ENCODE measurements at places on chromosomes 3 and 15.

GRCh38 chr3:10007126-10007782 lies 19.0 kb upstream of the FANCD2 start:
- DNase-seq, result no peak

DNA sequence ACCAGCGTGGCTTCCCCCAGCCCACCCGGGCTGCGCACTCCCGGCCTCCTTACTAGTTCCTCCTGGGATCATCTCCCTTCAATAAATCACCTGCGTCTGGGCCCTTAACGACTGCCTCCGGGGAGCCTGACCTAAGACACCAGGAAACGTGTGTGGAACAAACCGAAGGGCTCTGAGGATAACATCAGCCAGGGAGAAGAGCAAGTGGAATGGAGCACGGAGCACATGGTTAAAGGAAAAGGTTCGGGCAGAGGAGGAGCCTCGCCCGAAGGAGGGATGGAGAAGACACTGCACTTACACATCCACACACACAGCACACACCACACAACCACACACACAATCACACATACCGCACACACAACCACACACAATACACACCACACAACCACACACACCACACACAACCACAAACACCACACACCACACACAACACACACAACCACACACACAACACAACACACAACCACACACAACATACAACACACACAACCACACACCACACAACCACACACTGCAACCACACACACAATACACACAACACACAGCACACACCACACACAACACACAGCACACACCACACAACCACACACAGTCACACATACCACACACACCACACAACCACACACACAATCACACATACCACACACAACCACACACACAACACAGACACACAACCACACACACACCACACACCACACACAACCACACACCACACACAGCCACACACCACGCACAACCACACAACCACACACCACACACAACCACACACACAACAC lies 24.7 kb downstream of the CPN2 start:
- no peak for DNase-seq

- no peak for DNase-seq
Observed at GRCh38 chr3:62604751-62605351, 231.5 kb upstream of the FEZF2 start.

DNA sequence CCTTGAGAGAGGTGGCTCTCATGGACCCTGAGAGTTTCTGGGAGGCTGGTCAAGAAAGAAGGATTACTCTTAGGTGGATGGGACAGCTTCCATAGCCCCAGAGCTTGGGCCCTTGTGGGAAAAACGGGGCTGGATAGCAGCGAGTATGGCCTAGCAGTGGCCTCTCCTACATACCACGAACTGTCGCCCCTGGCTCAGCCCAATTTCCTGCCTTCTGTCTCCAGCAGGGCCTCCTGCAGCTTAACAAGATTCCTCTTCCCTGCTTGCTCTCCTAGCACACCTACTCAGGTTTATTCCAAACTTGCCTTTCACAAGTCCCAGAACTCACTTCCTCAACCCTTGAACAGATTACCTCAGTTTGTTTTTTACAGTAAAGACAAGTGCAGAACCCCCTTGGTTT lies 139.7 kb upstream of the TPM1 start:
- DNase-seq, result no peak

GRCh38 chr3:102715030-102715697 lies 280.3 kb downstream of the ZPLD1 start:
- DNase-seq, result no peak

- DNase-seq, result peak; percentile 0
Observed at GRCh38 chr3:188553569-188553968, 399.6 kb downstream of the LPP start.

DNA sequence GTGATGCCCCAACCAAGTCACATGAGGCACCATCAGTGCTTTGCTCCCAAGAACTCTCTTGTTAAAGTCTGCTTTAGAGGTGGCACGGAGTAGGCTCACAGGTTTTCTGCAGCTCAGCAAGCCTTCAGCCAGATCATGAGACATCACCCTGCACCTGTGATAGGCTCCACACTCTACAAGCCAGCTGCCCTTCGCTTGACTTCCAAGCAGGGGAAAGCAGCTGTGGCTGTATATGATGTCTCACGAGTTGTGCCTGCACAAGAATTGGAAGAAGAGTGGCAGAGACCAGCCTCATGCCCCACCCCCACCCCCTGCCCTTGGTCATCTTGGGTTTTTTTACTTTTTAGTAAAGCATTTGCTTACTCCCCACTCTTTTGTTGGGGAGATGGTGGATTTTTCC lies 22.5 kb downstream of the MRPS11 start:
- DNase-seq, result no peak

- no peak for DNase-seq
Observed at GRCh38 chr15:101500865-101501551, 11.5 kb upstream of the PCSK6 start.

DNA sequence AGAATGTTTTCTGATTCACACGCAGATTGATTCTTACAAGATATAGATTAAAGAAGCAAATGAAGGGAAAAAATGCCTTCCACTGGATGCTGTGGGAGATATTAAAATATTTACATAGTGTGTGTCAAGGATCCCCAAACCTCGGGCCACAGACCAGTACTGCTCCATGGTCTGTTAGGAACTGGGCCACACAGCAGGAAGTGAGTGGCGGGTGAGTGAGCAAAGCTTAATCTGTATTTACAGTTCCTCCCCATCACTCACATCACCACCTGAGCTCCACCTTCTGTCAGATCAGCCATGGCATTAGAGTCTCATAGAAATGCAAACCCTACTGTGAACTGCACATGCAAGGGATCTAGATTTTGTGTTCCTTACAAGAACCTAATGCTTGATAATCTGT lies 552.6 kb upstream of the GOLIM4 start:
- no peak for DNase-seq

GRCh38 chr15:47987908-47988532 lies 132.8 kb upstream of the SLC24A5 start:
- no peak for DNase-seq

GRCh38 chr3:102031834-102032233 lies 182.5 kb downstream of the NFKBIZ start:
- DNase-seq, result no peak

DNA sequence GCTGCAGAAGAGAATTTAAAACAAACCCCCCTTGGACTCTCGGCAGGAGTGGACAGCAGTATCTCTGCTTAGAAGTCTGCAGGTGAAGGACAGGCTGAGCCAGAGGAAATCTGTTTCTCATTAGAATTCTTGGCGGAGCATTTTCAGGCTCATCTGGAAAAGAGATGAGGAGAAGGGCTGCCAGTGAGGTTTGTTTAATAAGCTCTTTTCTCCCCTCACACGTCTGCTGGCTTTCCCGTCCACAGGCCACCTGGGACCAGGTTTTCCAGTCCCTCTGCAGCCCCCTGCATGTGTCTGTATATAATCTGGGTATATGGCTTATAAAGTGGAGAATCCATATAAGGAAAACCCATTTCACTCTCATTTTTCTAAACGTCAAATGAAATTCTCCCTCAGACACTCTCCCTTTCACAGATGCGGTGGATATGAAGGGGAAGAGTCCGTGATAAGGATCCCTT lies 155.4 kb upstream of the TPM1 start:
- no peak for DNase-seq

DNA sequence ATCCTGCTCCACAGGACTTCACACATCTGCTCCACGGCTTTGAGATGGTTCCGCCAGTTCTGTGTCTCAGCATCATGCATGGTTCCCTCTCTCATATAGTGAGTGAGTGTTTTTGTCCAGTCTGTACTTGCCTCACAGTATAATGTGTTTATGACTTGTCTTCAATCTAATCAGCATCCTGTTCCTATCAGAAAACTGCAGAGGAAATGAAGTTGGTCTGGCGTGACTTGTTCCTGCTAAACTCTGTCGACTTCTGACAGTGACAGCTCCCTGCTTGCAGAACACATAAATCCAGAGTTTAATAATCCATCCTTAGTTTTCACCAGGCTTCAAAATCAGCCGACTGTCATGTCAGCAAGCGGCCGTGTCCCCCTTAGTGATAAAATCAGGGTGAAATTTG lies 222.3 kb downstream of the SLCO3A1 start:
- DNase-seq, result no peak

GRCh38 chr15:29724026-29724425 lies 98.2 kb downstream of the TJP1 start:
- DNase-seq, result no peak

DNA sequence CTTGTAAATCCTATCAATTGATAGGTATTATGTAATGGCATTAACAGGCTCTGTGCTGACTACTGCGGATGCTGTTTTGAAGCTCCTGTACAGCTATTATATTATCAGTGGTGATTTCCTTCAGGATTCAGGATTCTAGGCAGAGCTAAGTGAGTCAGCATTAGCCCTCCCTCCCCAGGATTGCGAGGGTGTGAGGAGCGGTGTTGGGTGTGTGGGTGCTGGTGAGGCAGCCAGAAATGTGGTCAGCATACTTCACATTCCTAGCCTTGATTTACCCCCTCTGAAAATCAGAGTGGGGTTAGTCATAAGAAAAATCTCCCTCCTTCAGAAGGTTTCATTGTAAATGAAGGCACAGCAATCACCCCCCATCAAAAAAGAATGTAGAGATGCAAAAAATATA lies 72.5 kb downstream of the SNTN start:
- DNase-seq, result no peak

GRCh38 chr3:69767571-69767970 lies 28.3 kb downstream of the MITF start:
- DNase-seq, result no peak

DNA sequence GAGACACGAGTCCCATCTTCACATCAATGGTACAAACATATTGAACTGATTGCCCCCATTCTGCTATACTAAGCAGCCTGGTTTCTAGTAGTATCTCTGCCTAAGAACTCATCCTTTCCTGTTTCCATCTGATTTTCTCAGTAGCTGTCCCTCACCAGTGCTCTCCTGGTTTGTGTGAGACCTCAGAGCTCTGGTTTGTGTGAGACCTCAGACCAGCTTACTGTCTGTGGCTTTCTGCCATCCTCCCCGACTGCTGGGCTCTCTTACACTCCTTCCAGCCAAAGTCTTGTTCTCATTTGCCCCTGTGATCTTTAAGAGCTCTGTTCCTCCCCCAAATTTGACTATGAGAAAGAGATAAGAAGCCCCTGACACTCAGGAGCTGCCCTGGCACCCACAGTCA lies 41.1 kb upstream of the NEDD4 start:
- DNase-seq, result no peak

GRCh38 chr15:97350813-97351212 lies 609.7 kb upstream of the ARRDC4 start:
- DNase-seq, result no peak

GRCh38 chr3:167864552-167864874 lies 129.0 kb downstream of the SERPINI1 start:
- DNase-seq, result no peak

DNA sequence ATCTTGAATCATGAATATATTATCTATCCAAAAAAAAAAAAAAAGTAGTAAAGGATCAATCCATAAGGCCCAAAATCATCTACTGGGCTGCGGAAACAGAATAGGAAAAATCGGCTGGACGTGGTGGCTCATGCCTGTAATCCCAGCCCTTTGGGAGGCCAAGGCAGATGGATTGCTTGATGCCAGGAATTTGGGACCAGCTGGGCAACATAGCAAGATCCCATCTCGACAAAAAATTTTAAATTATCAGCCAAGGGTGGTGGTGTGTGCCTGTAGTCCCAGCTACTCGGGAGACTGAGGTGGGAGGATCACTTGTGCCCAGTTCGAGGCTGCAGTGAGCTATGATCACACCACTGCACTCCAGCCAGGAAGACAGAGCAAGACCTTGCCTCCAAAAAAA lies 6.1 kb upstream of the DVL3 start:
- no peak for DNase-seq

GRCh38 chr15:47644722-47645121 lies 72.6 kb upstream of the SEMA6D start:
- DNase-seq, result no peak

All from activated T-cell treated with anti-CD3 and anti-CD28 coated beads for 1 hour (primary cell).